ENCODE measurements at places on chromosomes 2 and 18.

DNA sequence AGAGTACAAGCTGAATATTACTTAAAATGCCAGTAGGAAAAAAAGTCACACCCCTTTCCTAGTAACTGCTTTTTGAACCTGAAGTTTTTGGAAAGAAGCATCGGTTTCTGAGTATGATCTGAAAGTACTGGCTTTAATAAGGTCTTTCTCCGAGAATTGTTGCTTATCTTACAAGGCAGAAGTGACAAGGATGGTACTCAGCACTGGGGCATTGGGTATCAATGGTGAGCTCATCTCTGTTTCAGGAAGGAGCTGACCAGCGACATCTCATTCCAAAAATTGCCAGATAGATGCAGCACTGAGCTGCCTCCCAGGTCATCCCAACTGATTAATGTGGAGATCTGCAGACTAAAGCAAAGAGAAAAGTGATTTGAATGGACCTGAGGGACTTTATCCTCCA is 85.4 kb downstream of the FMNL2 start:
- no peak for DNase-seq

GRCh38 chr18:21481739-21482138 is 118.8 kb downstream of the ESCO1 start:
- DNase-seq = no peak

GRCh38 chr18:13253786-13254688 is 35.5 kb downstream of the LDLRAD4 start:
- no peak for DNase-seq

GRCh38 chr2:41791523-41791922 is 256.3 kb upstream of the PKDCC start:
- DNase-seq = no peak

GRCh38 chr2:192443831-192444230 is 249.1 kb upstream of the TMEFF2 start:
- no peak for DNase-seq

DNA sequence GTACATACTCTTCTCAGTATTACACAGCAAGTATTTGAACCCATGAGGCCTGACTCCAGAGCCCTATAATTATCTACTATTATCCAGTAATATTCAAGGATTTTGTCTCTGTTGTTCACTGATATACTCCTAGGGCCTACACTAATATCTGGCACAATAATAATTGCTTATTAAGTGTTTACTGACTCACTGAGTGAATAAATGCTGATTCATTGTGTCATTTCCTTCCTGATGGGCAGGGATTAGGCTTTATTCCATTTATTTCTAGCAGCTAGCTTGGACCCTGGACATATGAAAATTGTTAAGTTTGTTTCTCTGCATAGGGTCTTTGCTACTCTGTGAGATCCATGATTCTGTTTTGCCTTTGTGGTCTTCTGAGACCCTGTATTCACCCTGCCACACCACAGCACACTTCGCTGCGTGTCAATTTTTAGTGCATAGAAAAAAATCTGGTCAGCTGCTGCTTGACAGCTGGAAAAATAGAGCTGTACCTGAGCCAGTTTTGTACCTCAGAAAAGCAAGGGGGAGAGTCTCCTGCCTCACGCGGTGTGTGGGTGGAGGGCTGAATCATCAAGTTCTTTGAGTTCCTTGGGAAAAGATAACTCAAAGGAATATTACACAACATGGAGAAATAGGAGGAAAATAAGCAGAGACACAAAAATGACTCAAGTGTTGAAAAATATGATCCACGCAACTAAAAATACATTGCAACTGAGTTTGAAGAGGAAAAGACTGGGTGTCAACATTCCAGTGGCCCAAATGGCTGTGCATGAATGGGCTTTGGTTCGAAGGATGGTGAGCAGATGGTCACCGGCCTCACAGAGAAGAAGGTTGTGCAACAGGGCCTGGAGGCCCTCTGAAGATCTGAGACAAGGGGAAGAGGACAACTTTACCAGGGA is 18.9 kb upstream of the DPP4 start:
- no peak for DNase-seq

DNA sequence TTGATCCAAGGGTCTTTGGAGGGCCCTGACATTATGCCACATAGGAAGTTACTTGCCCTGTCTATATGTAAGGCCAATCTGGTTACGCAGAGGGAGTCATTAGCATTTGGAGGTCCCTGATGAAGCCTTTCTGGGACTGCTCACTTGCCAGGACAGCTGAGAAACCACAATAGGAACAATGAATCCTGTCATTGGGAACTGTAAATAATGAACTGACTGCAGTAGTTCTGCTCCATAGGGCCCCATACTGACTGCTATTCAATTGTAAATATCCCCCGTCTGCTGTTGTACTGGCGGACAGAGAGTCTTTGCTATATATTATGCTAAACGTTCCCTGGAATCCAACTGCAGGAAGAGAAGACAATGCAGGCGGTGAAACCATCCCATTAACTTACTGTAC is 149.4 kb upstream of the DCC start:
- no peak for DNase-seq

DNA sequence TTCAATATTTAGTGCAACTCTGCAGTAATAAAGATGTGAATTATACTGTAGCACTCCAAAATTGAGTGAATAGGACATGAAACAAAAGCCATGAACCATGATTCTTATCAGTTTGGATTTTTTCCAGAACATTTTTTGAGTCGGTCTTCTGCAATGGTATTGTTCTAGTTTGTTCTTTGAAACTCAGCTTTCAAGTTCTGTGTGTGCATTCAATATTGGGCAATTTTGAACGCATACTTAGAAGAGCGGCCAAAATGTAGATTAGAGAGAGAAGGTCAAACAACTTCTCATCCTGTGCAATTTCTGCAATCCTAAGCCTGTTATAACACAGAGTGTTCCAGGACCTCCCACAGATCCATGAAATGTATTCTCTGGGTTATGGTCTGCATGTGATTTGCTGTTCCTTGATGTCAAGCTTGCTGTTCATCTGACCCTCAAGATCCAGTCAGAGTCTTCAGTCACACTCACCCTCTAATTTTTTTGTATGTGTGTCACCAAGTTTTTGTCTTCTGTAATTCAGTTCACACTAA is 48.3 kb downstream of the TSPYL6 start:
- DNase-seq = no peak

- no peak for DNase-seq
These were observed 120.6 kb downstream of the PRKRA start for GRCh38 chr2:178330175-178331017.

GRCh38 chr2:20571644-20572215 is 79.2 kb downstream of the HS1BP3 start:
- no peak for DNase-seq
